ENCODE measurements at places on chromosomes 1 and 21.

DNA sequence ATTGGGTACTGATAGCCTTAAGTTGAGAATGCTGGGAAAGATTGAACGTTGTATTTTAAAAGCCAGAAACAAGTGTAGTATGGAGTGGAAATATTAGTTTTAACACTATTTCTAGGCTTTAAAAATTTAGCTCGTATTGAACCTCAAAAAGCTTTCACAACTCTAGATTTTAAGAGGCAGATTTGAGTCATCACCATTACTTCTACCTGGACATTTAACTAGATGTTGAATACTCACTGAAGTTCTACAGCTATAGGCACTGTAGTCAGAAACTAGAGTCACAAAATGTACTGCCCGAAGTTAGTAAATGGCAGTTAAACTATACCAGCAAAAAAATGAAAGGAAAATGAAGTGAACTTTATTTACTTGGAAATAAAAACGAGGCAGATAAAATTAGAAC lies 96.5 kb downstream of the NEK7 start:
- no peak for DNase-seq

DNA sequence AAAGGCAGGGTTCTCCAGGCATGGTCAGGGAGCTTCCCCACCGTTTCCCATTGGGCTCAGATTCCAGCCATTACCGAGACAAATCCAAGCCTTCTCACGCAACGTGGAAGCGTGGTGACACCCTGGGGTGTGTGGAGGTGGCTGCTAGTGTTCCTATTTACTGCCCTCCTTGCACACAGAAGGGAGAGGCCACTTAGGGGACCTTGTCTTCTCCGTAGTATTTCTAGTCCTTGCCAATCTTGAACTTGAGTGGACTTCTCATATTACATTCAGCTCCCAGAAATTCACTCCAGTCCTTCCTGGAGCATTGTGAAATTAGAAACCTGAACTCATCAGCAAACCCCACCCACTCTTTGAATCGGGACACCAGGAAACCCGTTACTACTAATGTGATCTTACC lies 131.6 kb downstream of the AJAP1 start:
- no peak for DNase-seq

DNA sequence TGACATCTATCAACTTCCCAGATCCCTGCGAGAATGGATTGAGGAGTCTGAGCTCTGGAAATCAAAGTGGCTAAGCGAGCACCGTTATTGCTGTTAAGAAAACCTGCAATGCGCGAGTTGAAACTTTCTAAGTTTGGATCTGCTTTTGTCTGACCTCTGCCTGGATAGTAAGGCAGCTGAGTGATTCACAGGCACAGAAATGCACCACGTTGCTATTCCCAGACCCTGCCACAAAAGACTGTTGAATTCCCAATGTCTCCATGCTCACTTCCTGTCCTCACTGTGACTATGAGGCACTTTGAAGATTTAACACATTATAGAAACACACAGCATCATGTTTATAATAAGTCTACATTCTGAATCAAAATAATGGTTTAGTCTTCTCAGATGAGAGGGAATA lies 27.1 kb upstream of the CNIH3 start:
- DNase-seq, result peak; percentile 21

GRCh38 chr1:168803806-168804510 lies 75.0 kb upstream of the DPT start:
- no peak for DNase-seq

DNA sequence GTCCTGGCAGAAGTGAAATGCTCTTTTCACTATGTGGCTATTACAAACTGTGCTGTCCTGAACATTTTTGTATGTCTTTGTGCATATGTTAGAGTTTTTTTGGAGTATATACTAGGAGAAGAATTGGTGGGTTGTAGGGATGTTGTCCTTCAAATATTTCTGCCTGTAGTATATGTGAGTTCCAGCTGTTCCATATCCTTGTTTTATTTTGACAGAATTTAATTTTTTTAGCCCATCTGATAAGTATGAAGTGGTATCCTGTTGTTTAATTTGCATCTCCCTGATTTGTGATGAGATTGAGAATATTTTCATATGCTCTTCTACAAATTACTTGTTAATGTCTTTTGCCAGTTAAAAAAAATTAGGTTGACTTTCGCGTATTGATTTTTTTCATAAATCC lies 34.3 kb downstream of the NEK7 start:
- DNase-seq, result no peak

GRCh38 chr1:25784575-25785051 lies 15.4 kb upstream of the SELENON start:
- no peak for DNase-seq

GRCh38 chr1:221025956-221026355 lies 146.7 kb downstream of the HLX start:
- no peak for DNase-seq

- no peak for DNase-seq
Measured at GRCh38 chr1:203361945-203362719, 11.2 kb upstream of the FMOD start.

GRCh38 chr1:218101409-218101808 lies 183.7 kb upstream of the RRP15 start:
- no peak for DNase-seq

- DNase-seq, result no peak
Measured at GRCh38 chr21:29125191-29125590, 5.3 kb upstream of the MAP3K7CL start.

DNA sequence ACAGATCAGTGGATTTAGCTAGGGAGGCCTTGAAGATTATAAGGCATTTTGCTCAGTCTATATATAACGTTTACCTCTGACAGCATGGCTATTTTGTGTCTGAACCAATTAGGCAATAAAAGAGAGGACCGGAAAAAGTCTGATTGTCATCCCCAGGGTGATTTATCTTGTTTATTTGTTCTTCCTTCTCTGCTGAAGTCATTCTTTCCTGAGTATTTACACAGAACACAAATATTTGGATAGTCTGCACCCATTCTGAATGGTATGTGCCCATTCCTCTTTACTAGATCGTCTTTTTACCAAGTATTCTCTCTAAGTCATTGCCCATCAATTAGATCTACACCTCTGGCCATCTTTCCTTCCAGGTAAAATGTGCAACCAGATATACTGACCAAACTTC lies 1602.9 kb downstream of the KCNT2 start:
- no peak for DNase-seq

- DNase-seq, result no peak
Measured at GRCh38 chr1:153968000-153968363, 280 bp downstream of the CREB3L4 start.

- no peak for DNase-seq
Measured at GRCh38 chr1:162471290-162471853, 26.2 kb upstream of the UHMK1 start.

DNA sequence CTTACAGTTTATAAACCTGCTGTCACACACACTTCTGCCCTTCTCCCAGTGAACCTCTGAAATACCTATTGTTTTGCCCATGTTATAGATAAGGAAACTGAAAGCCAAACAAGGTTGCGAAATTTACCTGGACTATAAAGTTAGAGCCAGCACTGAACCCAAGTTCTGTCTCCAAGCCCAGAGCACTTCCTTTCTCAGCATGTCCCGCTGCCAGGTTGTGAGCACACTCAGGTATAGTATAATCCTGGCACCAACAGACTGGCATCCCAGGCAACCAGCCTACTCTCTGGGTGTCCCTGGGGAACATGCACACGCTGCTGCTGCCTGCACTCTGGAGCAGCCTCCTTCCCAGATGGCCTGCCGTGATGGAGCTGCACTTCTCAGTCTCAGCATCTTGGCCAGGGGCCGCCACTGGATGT lies 45.1 kb downstream of the PGBD5 start:
- no peak for DNase-seq

DNA sequence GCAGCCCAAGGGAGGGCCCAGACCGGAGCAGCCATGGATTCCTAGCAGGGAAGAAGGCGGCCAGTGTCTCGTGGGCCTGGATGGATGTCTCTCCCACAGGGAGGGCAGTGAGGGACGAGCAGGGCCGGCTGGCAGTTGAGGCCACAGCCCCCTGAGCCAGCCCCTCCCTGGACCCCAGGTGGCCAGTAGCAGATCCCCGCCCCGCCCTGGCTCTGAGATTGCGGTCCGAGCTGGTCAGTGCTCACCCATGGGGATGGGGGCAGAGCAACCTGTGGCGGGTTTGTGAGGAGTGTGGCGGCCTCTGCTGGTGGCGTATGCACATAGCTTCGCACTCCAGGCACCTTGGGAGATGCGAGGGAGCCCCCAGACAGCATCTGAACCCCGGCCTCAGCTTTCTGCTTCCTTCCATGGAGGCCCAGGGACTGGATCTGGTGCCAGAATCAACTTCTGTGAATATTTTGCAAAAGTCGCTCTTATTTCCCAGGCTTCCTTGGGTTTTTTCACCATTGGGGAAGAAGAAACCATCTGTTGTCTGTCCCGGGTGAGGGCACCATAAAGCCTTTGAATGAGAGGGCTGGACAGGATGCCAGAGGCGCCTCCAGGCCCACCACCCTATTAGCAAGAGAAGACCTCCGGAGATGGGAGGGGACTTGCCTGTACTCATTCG lies 8.4 kb upstream of the KCNN3 start:
- peak; percentile 73 for DNase-seq

DNA sequence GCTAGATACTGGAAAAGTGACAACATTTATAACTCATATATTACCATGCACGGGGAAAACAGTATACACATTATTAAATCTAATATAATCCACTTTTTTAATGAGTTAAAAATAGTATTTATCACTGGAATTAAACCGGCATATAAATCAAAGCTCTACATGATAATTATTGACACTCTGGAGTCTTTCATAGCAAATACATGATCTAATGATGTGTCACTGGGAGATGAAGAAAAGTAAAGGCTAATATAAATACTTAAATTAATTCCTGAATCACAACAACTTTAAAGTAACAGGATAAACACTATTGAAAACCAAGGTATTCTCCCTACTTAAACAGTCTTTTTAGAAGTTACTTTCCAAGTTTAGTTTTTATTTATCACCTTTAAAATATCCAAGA lies 52.4 kb upstream of the ASPM start:
- no peak for DNase-seq

DNA sequence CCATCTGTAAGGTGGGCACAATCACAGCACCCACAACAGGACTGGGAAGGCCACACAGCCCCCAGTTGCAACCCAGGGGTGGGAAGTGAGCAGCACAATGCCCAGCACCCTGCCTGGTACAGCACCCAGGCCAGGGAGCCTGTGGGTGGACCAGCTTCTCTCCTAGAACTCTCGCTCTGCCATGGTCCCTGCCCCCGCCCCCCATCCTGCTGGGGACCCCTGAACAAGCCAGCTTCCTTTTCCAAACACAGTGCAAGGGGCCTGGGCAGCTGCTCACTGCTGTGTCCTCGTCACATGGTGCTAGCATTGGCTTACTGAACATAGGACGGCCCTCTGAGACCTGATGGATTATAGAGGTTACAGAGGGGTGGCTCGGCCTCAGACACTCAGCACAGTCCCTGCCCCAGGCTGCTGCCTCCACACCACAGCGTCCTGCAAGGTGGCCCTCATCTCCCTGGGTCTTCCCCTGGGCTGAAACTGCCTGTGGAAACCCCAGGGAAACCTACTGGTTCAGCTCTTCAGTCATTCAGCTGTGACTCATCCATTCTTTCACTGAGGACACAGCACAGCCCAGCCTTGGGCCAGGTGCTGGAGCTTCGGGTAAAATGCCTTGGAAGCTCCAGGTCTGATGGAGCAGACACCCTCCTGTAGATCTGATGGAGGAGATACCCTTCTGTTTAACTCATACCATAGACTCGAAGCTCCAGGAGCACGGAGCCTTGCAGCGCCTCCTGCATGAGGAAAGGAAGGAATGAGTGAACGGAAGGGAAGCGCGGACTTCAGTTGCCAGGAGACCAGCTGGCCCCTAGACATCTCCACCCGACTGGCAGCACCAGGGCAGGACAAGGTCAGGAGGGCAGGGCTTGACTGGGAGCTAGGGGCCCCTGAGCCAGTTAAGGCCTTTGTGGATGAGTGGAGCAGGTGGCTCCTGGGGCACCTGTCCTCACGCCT lies 8.1 kb upstream of the PRDM16 start:
- no peak for DNase-seq

DNA sequence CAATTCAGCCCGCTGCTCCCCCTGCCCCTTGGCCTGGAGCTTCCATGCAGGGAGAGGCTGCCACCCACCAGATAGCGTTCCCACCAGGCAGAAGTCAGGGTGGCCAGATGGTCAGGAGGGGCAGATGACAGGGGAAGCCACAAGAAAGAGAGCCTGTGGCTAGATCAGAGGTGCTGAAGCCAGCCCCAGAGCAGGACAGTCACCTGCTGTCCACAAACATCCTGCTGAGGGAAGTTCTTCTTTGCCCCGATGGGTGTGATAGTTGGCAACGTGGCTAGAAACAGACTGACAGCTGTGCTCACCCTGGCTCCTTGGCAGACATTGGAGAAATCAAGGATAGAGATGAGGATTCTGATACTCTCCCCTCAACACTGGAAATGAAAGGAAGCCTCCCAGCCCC lies 27.2 kb upstream of the SRP9 start:
- no peak for DNase-seq

DNA sequence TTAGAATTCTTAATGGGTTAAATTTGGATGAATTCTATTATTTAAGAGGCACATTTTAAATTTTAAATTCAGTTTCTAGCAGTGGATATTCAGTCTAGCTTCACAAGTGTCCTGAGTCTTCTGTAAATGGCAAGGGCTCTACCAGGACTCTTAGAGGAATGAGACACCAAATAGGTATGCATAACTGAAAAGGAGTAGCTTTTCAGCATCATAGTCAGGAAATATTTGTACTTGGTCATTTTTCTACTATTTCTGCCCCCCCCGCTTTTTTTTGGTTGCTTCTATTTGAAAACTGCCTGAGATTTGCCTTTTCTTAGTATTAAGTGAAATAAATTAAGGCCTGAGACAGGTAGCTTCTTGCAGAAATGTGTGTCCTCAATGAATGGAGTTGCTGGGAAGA lies 80.2 kb downstream of the MAST2 start:
- no peak for DNase-seq

GRCh38 chr1:76725864-76726619 lies 141.2 kb upstream of the ST6GALNAC5 start:
- DNase-seq, result no peak

DNA sequence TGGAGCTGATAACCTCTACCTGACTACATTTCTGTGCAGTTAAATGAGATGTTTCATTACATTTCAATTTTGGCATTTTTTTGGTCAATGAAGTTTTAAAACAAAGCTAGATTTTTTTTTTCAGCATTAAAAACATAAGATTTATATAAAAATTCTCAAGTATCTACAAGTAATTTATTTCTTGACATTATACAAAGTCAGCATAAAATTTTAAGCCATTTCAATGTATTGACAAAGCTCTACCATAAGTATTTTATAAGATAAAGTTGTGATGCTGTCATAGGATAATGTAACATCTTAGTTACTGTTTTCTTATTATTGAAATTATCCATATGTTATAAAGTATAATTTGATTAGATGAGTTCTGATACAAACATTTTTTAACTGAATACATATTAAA lies 351.6 kb downstream of the PTBP2 start:
- DNase-seq, result no peak

- DNase-seq, result no peak
Measured at GRCh38 chr1:214957330-214958137, 125.0 kb upstream of the KCNK2 start.

DNA sequence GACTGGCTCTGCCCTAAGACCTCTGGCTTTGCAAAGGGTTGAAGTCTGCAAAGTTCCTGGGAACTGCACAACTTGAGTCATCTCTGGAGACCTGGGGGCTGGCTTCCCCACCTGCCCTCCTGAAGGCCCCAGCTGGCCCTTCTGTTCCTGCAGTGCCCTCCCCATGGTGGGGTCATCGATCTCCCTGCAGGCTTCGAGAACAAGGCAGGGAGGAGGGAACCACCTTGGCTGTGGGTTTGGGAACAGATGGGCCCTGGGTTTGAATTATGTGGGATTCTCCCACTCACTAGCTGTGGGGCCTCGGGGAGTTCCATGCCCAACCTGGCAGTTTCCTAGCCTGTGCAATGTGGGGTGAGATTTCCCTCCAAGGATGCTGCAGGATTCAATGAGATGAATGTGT lies 310.2 kb downstream of the PTPRU start:
- DNase-seq, result no peak

- no peak for DNase-seq
Measured at GRCh38 chr21:20814090-20814489, 184.1 kb upstream of the NCAM2 start.
